ENCODE measurements at places on chromosomes 1 and 21. TPM values are rescaled to one million over a fixed set of nuclear protein-coding genes. Genes with fewer than 3 reads are reported as not detected.

DNA sequence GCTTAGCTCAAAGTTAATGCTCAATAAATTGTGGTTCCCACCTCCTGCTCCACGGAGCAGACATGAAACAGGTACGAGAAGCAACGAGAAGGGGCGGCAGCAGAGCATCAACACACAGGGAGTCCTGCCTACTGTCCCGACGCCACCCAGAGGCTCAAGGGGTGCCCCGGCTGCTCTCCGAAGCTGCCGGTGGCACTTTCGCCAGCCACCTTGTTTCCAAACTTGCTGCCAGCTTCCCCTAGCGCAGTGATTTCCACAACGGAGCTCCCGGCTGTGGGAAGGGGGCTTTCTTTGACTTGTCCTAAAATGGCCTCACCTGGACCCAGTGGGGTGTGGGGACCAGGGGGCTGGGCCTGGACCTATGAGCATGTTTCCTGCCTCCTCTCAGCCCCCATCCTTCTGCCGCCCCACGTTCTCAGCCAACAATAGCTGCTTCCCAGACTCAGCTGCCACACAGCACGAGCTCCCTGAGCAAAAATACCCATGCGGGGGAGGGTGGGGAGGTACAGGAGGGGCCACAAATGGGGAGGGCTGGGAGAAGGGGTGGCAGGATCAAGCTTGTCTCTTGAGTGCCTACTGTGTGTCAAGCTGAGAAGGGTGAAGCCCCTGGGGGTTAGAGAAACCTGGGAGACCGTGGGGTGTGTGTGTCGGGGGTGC, 35.6 kb upstream of the ECE1 start:
- H3K27ac ChIP-seq: peak overlapping the region; percentile 83
- peaks cover 76% of the 10 kb centered on the region for H3K4me1 ChIP-seq
- H3K4me3 ChIP-seq: no peak overlapping the region
- H3K27me3 ChIP-seq: no peaks in the 10 kb centered on the region

- no peak overlapping the region for H3K4me3 ChIP-seq
- H3K36me3 ChIP-seq: no peaks in the 10 kb centered on the region
- no peak overlapping the region for H3K27ac ChIP-seq
- H3K27me3 ChIP-seq: peaks cover 34% of the 10 kb centered on the region
- no peak for DNase-seq
These were observed 50.2 kb upstream of the ACTRT2 start for GRCh38 chr1:2971101-2971501.

Gene RGS13
- total RNA-seq: 5.0 TPM

GRCh38 chr21:32962268-32962667, 63.5 kb upstream of the OLIG2 start:
- H3K4me1 ChIP-seq: no peaks in the 10 kb centered on the region
- no peaks in the 10 kb centered on the region for H3K36me3 ChIP-seq
- no peak for DNase-seq
- H3K4me3 ChIP-seq: no peak overlapping the region

DNA sequence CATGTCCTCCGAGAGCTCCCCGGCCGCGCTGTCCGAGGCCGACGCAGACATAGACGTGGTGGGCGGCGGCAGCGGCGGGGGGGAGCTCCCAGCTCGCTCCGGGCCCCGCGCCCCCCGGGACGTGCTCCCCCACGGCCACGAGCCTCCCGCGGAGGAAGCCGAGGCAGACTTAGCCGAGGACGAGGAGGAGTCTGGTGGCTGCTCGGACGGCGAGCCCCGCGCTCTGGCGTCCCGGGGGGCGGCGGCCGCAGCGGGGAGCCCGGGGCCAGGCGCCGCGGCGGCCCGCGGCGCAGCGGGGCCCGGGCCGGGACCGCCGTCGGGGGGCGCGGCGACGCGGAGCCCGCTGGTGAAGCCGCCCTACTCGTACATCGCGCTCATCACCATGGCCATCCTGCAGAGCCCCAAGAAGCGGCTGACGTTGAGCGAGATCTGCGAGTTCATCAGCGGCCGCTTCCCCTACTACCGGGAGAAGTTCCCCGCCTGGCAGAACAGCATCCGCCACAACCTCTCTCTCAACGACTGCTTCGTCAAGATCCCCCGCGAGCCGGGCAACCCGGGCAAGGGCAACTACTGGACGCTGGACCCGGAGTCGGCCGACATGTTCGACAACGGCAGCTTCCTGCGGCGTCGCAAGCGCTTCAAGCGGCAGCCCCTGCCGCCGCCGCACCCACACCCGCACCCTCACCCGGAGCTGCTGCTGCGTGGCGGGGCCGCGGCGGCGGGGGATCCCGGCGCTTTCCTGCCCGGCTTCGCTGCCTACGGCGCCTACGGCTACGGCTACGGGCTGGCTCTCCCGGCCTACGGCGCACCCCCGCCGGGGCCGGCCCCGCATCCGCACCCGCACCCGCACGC, 547 bp downstream of the FOXD2 start:
- H3K4me1 ChIP-seq: peaks cover 30% of the 10 kb centered on the region
- DNase-seq: peak; percentile 53
- H3K27ac ChIP-seq: peak overlapping the region; percentile 87

- no peaks in the 10 kb centered on the region for H3K4me1 ChIP-seq
- no peaks in the 10 kb centered on the region for H3K36me3 ChIP-seq
- H3K27ac ChIP-seq: no peak overlapping the region
- no peaks in the 10 kb centered on the region for H3K27me3 ChIP-seq
- H3K4me3 ChIP-seq: no peak overlapping the region
These were observed 37.0 kb downstream of the CCDC185 start for GRCh38 chr1:223430236-223430635.

GRCh38 chr21:38088916-38089762, 167.7 kb upstream of the KCNJ15 start:
- H3K4me1 ChIP-seq: no peaks in the 10 kb centered on the region
- H3K27me3 ChIP-seq: no peaks in the 10 kb centered on the region
- no peak overlapping the region for H3K4me3 ChIP-seq
- H3K27ac ChIP-seq: no peak overlapping the region
- no peak for DNase-seq
- H3K36me3 ChIP-seq: no peaks in the 10 kb centered on the region

DNA sequence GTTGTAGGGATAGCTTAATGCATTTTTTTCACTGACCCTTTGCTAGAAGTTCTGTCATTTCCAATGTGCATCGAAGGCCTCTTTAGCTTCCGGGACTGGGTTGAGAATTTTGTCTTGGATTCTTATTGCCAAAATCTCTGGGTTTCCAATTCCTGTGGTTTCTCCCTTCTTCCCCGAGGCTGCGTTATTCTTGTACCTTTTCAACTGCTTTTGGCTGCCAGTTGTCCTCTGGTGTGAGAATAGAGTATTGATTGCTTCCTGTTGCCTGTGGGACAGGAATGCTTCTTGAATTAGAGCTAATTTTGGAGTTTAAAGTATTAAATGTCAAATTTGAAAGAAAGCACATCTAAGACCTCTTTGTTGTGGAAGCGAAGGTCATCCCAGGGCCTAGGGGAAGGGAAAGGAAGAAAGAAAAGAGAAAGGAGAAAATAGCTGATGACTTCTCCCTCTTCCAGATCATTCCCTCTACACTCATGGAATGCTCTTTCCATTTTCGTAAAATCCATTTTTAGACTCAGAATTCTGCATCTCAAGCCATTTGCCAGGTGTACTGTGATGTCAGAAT, 21.1 kb downstream of the HUNK start:
- H3K27ac ChIP-seq: no peak overlapping the region
- no peaks in the 10 kb centered on the region for H3K27me3 ChIP-seq
- H3K4me3 ChIP-seq: no peak overlapping the region
- DNase-seq: no peak

DNA sequence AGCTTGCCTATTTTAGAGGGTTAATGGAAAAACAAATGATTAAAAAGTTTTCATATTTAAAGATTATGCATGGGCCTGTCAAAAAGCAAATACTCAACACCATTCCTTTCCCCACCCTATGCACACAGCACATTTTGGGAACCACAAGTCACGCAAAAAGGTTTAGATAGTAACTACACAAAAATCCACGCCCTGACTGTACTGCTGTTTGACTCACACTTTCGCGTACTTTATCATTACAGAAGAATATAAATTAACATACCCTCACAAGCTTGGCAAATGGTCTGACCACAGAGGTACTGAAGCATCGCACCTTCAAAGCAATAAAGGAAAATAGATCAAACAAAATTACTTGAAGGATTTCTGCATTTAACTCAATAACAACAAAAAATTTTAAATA, 1.4 kb downstream of the ATP5PO start:
- H3K27ac ChIP-seq: no peak overlapping the region
- peaks cover 47% of the 10 kb centered on the region for H3K36me3 ChIP-seq
- H3K4me3 ChIP-seq: peak overlapping the region; percentile 98
- no peaks in the 10 kb centered on the region for H3K27me3 ChIP-seq

Gene GALNT2
- 48.0 TPM for total RNA-seq

GRCh38 chr1:32100807-32101708, 6.8 kb upstream of the KPNA6 start:
- H3K27ac ChIP-seq: no peak overlapping the region
- no peaks in the 10 kb centered on the region for H3K27me3 ChIP-seq
- peaks cover 62% of the 10 kb centered on the region for H3K36me3 ChIP-seq
